T-cell (primary cell): ENCODE measurements at places on chromosomes 1 and 21. TPM values are rescaled to one million over a fixed set of nuclear protein-coding genes. Genes with fewer than 3 reads are reported as not detected.

- no peak overlapping the region for H3K4me3 ChIP-seq
- peaks cover 2% of the 10 kb centered on the region for H3K36me3 ChIP-seq
- peak overlapping the region; percentile 30 for H3K27ac ChIP-seq
- peaks cover 9% of the 10 kb centered on the region for H3K4me1 ChIP-seq
- peak; percentile 28 for DNase-seq
Measured at GRCh38 chr1:155893389-155894142, 17.6 kb downstream of the RIT1 start.

GRCh38 chr1:247212012-247212411 lies 40.2 kb upstream of the ZNF124 start:
- H3K27me3 ChIP-seq = no peaks in the 10 kb centered on the region
- H3K27ac ChIP-seq = peak overlapping the region; percentile 77
- DNase-seq = no peak
- H3K4me3 ChIP-seq = no peak overlapping the region
- peaks cover 15% of the 10 kb centered on the region for H3K4me1 ChIP-seq
- H3K36me3 ChIP-seq = no peaks in the 10 kb centered on the region

- no peak overlapping the region for H3K4me3 ChIP-seq
- no peaks in the 10 kb centered on the region for H3K27me3 ChIP-seq
- peaks cover 2% of the 10 kb centered on the region for H3K36me3 ChIP-seq
- DNase-seq = no peak
Measured at GRCh38 chr1:89552471-89553081, 27.9 kb downstream of the LRRC8B start.

GRCh38 chr1:29716306-29716705 lies 480.0 kb downstream of the PTPRU start:
- no peak overlapping the region for H3K4me3 ChIP-seq
- no peaks in the 10 kb centered on the region for H3K36me3 ChIP-seq
- H3K27me3 ChIP-seq = no peaks in the 10 kb centered on the region
- H3K4me1 ChIP-seq = no peaks in the 10 kb centered on the region
- DNase-seq = no peak

- H3K36me3 ChIP-seq = no peaks in the 10 kb centered on the region
- H3K4me3 ChIP-seq = no peak overlapping the region
- peaks cover 86% of the 10 kb centered on the region for H3K27me3 ChIP-seq
Measured at GRCh38 chr1:1434824-1435105, 725 bp upstream of the VWA1 start.

DNA sequence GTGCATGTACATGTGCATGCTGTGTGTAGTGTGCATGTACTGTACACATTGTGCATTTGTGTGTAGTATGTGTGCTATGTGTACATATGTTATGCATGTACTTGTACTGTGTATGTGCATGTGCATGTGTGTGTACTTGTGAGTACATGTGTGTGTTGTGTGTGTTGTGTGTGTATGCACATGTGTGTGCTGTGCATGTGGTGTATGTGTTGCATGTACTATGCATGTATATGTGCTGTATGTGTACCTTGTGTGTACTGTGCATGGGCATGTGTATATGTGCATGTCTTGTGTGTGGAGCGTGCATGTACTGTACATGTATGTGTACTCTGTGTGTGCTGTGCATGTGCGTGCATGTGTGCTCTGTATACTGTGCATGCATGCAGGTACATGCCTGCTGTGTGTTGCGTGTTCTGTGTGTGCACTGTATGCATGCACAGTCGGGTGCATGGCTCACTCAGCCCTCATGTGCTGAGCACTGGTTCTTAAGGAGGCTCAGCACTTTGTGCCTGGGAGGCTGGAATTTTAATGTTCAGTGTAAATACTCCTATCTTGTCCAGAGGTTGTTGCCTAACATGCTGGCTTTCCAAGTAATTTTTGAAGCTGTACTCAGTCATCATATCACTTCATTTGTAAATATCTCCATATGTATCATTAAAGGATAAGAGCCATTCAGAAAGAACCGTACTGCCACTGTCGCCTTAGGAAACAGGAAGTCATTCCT lies 32.3 kb downstream of the SNAP47 start:
- H3K36me3 ChIP-seq = peaks cover 15% of the 10 kb centered on the region
- H3K4me3 ChIP-seq = no peak overlapping the region
- H3K27me3 ChIP-seq = no peaks in the 10 kb centered on the region
- peaks cover 69% of the 10 kb centered on the region for H3K4me1 ChIP-seq
- H3K27ac ChIP-seq = no peak overlapping the region
- DNase-seq = no peak

The RAB25 gene
- total RNA-seq = 1.9 TPM

- H3K4me3 ChIP-seq = no peak overlapping the region
- no peaks in the 10 kb centered on the region for H3K27me3 ChIP-seq
- H3K36me3 ChIP-seq = no peaks in the 10 kb centered on the region
- H3K27ac ChIP-seq = no peak overlapping the region
- DNase-seq = no peak
Measured at GRCh38 chr1:159932296-159933285, 7.3 kb upstream of the TAGLN2 start.

DNA sequence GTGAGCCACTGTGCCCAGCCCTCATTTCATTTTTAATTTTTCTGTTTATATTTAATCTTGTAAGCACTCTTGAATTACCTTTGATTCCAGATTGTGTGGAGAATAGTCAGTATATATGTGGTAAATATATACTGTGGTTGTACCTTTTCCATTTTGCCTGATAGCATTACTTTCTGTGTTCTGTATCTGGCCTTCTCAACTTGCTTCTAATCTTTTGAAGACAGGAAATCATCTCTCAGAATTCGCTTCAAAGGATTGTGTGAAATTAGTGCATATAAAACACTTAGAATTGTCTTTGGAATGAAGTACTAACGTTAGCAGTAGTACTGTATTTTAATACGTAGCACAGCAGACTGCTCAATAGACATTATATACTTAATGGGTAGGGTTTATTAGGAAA lies 37.9 kb downstream of the PPP2R5A start:
- no peak overlapping the region for H3K4me3 ChIP-seq
- H3K27me3 ChIP-seq = no peaks in the 10 kb centered on the region
- no peak for DNase-seq
- H3K4me1 ChIP-seq = peaks cover 21% of the 10 kb centered on the region
- no peaks in the 10 kb centered on the region for H3K36me3 ChIP-seq

DNA sequence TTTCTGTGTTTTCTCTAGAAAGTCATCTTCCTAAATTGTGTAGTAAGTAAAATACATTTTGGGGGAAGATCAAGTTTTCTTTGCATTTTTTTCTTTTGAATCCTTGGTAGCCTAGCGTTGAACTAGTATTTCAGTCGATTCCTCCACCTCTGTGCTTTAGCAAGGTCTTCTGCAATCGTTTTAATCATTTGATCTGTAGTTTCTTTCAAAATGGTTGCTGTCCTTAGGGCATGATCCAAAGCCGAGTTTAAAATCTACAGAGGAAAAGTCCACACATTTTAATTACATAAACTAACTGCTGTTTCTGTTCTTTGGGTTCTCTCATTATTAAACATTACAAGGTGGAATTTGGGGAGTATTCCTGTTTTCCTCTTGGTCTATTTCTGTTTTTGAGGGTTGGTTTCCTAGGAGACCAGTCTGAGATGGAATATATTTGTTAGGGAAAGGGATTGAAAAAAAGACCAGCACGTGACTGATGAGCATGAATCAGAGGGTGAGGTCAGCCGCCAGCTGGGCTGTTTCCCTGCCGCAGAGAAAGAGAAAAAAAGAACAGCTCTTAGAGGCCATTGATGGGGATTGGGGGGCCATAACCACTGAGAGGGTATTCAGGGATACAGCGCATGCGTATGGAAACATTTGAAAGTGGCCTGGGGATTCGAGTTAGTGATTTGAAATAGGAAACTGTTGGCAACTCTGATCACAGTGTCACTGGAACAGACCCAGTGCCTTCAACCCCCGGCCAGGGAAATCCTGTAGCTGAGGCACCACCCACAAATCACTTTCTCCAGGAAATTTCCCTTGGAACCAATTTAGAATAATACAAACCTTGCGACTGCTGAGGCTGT lies 40.6 kb downstream of the AKNAD1 start:
- H3K27ac ChIP-seq = no peak overlapping the region
- no peaks in the 10 kb centered on the region for H3K4me1 ChIP-seq
- no peak overlapping the region for H3K4me3 ChIP-seq
- no peaks in the 10 kb centered on the region for H3K27me3 ChIP-seq
- no peak for DNase-seq
- no peaks in the 10 kb centered on the region for H3K36me3 ChIP-seq
